Thyroid gland (tissue), 4 donors: ENCODE measurements at places on chromosomes 16 and 17. TPM values are rescaled to one million over a fixed set of nuclear protein-coding genes. Genes with fewer than 3 reads are reported as not detected.

CA7 gene
- 0.46 TPM for total RNA-seq

DNA sequence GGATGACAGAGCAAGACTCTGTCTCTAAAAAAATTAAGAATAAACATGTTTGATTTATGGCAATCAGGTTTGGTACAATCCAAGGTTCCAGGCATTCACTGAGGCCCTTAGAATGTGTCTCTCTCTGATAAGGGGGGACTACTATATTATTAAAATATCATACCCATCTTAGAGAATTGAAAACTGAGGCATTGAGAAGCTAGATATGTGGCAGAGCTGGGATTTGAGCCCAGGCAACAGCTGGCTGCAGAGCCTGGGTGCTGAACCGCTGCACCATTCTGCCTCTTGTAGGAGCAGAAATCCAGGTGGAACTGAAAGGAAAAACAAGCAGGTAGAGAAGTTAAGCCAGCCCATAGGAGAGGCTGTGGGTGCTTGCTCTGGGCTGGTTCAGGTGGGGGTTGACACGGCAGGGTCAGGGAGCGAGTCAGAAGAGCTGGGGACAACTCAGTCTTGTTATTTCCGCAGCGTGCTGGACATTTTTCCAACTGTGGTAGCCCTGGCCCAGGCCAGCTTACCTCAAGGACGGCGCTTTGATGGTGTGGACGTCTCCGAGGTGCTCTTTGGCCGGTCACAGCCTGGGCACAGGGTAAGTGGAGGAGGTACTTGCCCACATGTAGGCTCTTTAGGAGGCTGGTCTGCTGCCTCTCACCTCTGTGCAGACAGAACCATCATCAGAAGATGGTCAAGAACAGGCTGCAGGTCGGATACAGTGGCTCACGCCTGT, 62.5 kb downstream of the WIPI1 start:
- no peak overlapping the region for H3K4me3 ChIP-seq
- H3K4me1 ChIP-seq: peaks cover 6% of the 10 kb centered on the region
- H3K27ac ChIP-seq: no peak overlapping the region
- H3K27me3 ChIP-seq: no peaks in the 10 kb centered on the region
- no peaks in the 10 kb centered on the region for H3K36me3 ChIP-seq

HSF4 gene
- 45.6 TPM for total RNA-seq

KRT32 gene
- total RNA-seq: not detected

DNA sequence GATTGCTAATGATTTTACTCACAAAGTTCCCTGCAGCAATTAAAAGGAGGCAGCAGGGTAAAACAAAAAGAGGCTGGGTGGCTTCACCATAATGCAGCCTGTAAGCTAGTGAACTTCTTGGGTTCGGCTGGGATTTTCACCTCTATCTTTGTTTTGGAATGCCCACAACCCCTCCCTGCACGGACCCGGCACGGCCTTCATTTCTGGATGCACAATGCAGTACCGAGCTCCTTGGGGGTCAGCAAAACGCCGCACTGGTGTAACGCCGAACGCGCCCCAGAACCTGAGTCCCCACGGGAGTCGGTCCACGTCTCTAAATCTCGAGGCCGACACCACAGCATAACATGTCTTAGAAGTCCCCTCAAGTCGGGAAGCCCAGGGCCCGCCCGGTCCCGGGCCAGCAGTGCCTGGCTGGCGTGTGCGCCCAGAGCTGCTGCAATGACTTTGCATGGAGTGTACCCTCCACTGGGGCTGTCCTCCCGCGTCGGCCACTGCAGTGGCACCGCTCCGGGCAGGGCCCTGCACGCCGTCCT, 759 bp downstream of the UBE2O start:
- no peak for DNase-seq
- H3K27me3 ChIP-seq: no peaks in the 10 kb centered on the region
- peaks cover 27% of the 10 kb centered on the region for H3K4me1 ChIP-seq
- H3K27ac ChIP-seq: peak overlapping the region; percentile 57
- H3K4me3 ChIP-seq: peak overlapping the region; percentile 65
- H3K36me3 ChIP-seq: no peaks in the 10 kb centered on the region

DNA sequence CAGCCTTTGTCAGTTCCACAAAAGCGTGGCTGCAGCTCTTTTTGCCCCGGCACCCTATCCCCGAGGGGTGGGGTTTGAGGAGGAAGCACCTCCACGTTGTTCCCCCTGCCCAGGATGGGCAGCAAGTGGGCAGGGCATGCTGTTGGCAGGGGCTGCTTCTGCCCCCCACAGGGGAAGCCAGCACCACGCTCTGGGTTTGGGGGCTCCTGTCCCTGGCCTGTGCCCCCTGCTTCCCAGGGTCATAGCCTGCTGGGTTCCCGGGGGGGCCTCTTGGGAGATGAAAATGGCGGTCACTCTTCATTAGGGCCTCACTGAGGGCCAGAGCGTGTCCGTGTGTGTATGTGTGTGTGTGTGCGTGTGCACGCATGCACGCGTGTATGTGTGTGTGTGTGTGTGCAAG, 22.8 kb downstream of the LASP1 start:
- no peak for DNase-seq
- H3K4me3 ChIP-seq: no peak overlapping the region
- no peaks in the 10 kb centered on the region for H3K27me3 ChIP-seq
- H3K27ac ChIP-seq: no peak overlapping the region
- peaks cover 11% of the 10 kb centered on the region for H3K4me1 ChIP-seq
- peaks cover 25% of the 10 kb centered on the region for H3K36me3 ChIP-seq

GRCh38 chr17:36072431-36073121, 8.5 kb downstream of the CCL18 start:
- H3K27me3 ChIP-seq: no peaks in the 10 kb centered on the region
- DNase-seq: peak; percentile 30
- H3K36me3 ChIP-seq: no peaks in the 10 kb centered on the region

- H3K4me3 ChIP-seq: no peak overlapping the region
- H3K36me3 ChIP-seq: no peaks in the 10 kb centered on the region
- peaks cover 18% of the 10 kb centered on the region for H3K4me1 ChIP-seq
Measured at GRCh38 chr17:43936434-43936833, 5.8 kb downstream of the PPY start.

PRKCA gene
- total RNA-seq: 19.8 TPM

SDR42E2 gene
- not detected for total RNA-seq

ADAP2 gene
- 11.0 TPM for total RNA-seq

- H3K4me1 ChIP-seq: peaks cover 91% of the 10 kb centered on the region
- H3K27ac ChIP-seq: peak overlapping the region; percentile 95
- H3K36me3 ChIP-seq: no peaks in the 10 kb centered on the region
- DNase-seq: peak; percentile 93
Measured at GRCh38 chr16:73020409-73020884, 27.5 kb downstream of the ZFHX3 start.

GRCh38 chr16:28304214-28304613, 11.9 kb downstream of the SBK1 start:
- H3K36me3 ChIP-seq: no peaks in the 10 kb centered on the region
- H3K4me3 ChIP-seq: no peak overlapping the region
- peak; percentile 22 for DNase-seq
- H3K4me1 ChIP-seq: no peaks in the 10 kb centered on the region

- H3K27me3 ChIP-seq: no peaks in the 10 kb centered on the region
- H3K36me3 ChIP-seq: no peaks in the 10 kb centered on the region
- H3K4me3 ChIP-seq: no peak overlapping the region
- H3K27ac ChIP-seq: no peak overlapping the region
Measured at GRCh38 chr17:41103896-41104295, 1.3 kb upstream of the KRTAP4-9 start.

- no peaks in the 10 kb centered on the region for H3K27me3 ChIP-seq
- no peaks in the 10 kb centered on the region for H3K36me3 ChIP-seq
- no peak for DNase-seq
- H3K4me1 ChIP-seq: peaks cover 12% of the 10 kb centered on the region
- no peak overlapping the region for H3K27ac ChIP-seq
Measured at GRCh38 chr17:5284681-5285080, 2.6 kb downstream of the RABEP1 start.

CTRB1 gene
- not detected for total RNA-seq

DNA sequence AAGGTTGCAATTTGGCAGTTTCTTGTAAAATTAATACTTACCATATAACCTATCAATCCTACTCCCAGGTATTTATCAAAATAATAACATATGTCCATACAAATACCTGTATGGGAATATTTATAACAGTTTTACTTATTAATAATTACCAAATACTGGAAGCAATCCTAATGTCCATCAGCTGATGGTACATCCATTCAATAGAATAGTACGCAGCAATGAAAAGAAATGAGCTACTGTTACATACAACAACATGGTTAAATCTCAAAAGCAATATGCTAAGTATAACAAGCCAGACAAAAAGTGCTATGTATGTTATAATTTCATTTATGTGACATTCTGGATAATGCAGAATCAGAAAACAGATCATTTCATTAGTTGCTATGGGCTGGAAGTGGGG, 1.2 kb downstream of the HYDIN start:
- DNase-seq: no peak
- H3K36me3 ChIP-seq: no peaks in the 10 kb centered on the region
- H3K27me3 ChIP-seq: no peaks in the 10 kb centered on the region
- H3K27ac ChIP-seq: no peak overlapping the region

DNA sequence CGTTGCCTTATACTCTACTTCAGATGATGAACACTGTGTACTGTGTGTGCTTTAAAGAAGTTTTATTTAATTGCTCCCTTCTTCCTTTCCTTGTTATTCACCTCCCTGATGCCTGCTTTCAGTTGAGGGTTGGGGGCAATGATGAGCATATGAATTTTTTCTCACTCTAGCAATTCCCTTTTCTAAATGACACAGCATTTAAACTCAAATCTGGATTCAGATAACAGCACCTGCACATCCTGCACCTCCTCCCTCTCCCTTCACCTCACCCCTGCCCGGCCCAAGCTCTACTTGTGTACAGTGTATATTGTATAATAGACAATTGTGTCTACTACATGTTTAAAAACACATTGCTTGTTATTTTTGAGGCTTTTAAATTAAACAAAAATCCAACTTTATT, 13.0 kb upstream of the PNPO start:
- no peak overlapping the region for H3K4me3 ChIP-seq
- H3K36me3 ChIP-seq: peaks cover 16% of the 10 kb centered on the region
- no peaks in the 10 kb centered on the region for H3K4me1 ChIP-seq

GRCh38 chr16:12066823-12067222, 90.3 kb downstream of the SNX29 start:
- no peak overlapping the region for H3K4me3 ChIP-seq
- H3K36me3 ChIP-seq: no peaks in the 10 kb centered on the region
- no peak overlapping the region for H3K27ac ChIP-seq

- DNase-seq: no peak
- peaks cover 12% of the 10 kb centered on the region for H3K4me1 ChIP-seq
- no peak overlapping the region for H3K4me3 ChIP-seq
Measured at GRCh38 chr17:82961366-82962162, 117.8 kb upstream of the METRNL start.

- H3K4me1 ChIP-seq: peaks cover 4% of the 10 kb centered on the region
- no peak for DNase-seq
- H3K36me3 ChIP-seq: no peaks in the 10 kb centered on the region
- H3K4me3 ChIP-seq: no peak overlapping the region
- H3K27ac ChIP-seq: no peak overlapping the region
- H3K27me3 ChIP-seq: no peaks in the 10 kb centered on the region
Measured at GRCh38 chr16:74558873-74559272, 48.0 kb downstream of the GLG1 start.

RPA1 gene
- 25.3 TPM for total RNA-seq

- H3K4me1 ChIP-seq: no peaks in the 10 kb centered on the region
- no peak overlapping the region for H3K27ac ChIP-seq
- no peaks in the 10 kb centered on the region for H3K36me3 ChIP-seq
- no peaks in the 10 kb centered on the region for H3K27me3 ChIP-seq
- no peak overlapping the region for H3K4me3 ChIP-seq
Measured at GRCh38 chr16:66224626-66225025, 141.9 kb upstream of the CDH5 start.

GRCh38 chr16:35585411-35585810, 2126.0 kb downstream of the TP53TG3F start:
- H3K4me3 ChIP-seq: no peak overlapping the region
- no peaks in the 10 kb centered on the region for H3K36me3 ChIP-seq
- H3K27ac ChIP-seq: no peak overlapping the region
- no peaks in the 10 kb centered on the region for H3K4me1 ChIP-seq
- DNase-seq: no peak

DNA sequence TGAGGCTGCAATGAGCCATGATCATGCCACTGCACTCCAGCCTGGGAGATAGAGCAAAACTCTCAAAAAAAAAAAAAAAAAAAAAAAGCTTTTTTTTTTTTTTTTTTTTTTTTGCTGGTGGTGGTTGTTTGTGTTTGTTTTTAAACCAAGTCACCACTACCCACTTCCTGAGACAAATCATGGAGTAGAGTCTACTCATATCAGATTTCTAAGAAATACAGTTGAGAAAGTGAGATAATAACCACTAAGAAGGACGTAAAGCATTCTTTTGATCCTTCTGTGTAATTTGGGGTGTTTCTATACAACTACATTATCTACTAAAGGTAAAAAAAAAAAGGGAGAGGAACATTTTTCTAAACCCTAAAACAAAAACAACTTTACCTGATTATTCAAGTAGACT, 38.0 kb downstream of the AXIN2 start:
- H3K27me3 ChIP-seq: no peaks in the 10 kb centered on the region
- no peaks in the 10 kb centered on the region for H3K36me3 ChIP-seq
- no peak overlapping the region for H3K27ac ChIP-seq
- DNase-seq: no peak

DNA sequence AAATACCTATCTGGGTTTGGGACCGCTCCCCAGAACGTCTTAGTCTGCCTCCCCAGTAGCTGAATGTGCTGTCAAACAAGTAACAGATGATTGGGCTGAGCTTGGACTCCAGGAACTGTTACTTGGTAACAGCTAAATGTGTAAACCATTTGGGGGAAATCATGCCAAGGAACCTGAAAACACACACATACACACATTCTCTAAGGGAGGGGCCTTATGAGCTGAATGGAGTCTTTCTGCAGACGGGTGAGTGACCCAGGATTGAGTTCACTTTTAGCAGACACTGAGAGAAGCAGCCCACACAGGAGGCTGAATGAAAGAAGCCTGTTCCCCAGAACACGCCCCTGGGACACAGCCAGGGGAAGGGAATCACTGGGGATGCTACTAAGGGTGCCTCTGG, 1.6 kb downstream of the ACLY start:
- peaks cover 32% of the 10 kb centered on the region for H3K4me1 ChIP-seq
- no peak for DNase-seq
- peaks cover under 1% of the 10 kb centered on the region for H3K36me3 ChIP-seq
- H3K27me3 ChIP-seq: no peaks in the 10 kb centered on the region
- H3K4me3 ChIP-seq: no peak overlapping the region
- H3K27ac ChIP-seq: no peak overlapping the region

- peak; percentile 25 for DNase-seq
- H3K36me3 ChIP-seq: no peaks in the 10 kb centered on the region
- peak overlapping the region; percentile 87 for H3K4me3 ChIP-seq
- peak overlapping the region; percentile 68 for H3K27ac ChIP-seq
- H3K4me1 ChIP-seq: peaks cover 18% of the 10 kb centered on the region
- no peaks in the 10 kb centered on the region for H3K27me3 ChIP-seq
Measured at GRCh38 chr16:28974007-28974436, 556 bp upstream of the SPNS1 start.
